ENCODE measurements at places on chromosomes 13 and 19.

DNA sequence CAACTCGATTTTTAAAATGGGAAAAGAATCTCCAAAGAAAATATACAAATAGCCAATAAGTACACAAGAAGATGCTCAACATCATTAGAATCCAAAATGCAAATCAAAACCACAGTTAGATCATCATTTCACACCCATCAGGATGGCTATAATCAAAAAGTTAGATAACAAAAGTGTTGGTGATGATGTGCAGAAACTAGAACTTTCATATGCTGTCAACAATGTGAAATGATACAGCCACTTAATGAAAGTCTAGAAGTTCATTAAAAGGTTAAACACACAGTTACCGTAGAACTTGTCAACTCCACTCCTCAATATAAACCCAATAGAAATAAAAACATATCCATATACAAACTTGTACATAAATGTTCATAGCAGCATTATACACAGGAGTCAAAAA is 11.8 kb downstream of the ZC3H13 start:
- DNase-seq: no peak

DNA sequence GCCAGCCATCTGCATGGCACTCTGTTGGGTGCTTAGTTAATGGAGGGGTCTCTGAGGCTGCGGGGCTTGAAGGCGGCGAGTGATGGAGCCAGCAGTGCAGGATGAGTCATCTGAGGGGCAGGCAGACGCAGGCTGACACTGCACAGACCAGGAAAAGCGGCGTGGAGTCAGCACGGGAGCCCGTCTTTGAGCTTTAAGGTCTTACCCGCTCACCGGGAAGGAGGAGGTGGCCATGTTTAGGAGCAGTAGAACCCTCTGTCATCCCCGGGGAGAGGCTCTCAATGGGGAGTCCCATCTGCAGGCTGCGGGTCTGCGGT is 13.1 kb downstream of the NAXD start:
- DNase-seq: no peak

DNA sequence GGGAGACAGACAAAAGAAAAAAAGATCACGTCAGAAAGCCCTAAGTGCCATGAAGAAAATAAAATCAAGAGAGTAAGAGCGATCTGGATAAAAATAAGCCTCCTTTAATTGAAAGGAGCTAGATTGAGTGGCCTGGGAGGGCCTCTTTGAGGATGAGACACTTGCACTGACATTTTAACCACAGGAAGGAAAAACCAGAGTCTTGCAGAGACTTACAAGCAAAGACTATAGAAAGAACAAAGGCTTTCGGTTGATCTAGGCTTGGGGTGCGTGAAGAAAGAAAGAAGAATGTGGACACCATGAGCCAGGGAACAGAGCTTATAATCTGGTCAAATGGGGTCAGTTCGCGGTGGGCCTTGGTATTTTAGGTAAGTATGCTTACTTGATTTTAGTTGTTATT is 342.7 kb downstream of the COG6 start:
- no peak for DNase-seq

- no peak for DNase-seq
These were observed 3.2 kb downstream of the TMEM272 start for GRCh38 chr13:51841732-51842131.

GRCh38 chr13:65595916-65596315 is 1634.2 kb downstream of the PCDH9 start:
- DNase-seq: peak; percentile 10
